Subcutaneous adipose tissue (tissue), 4 donors: ENCODE measurements at places on chromosomes 1 and 21. TPM values are rescaled to one million over a fixed set of nuclear protein-coding genes. Genes with fewer than 3 reads are reported as not detected.

The LAMC1 gene
- total RNA-seq: 423 TPM

The CRB1 gene
- total RNA-seq: 0.34 TPM

The TRIM63 gene
- total RNA-seq: 0.51 TPM

The TMEM240 gene
- 5.1 TPM for total RNA-seq

The RGS4 gene
- 0.22 TPM for total RNA-seq

The MSH4 gene
- total RNA-seq: 0.22 TPM
